ENCODE measurements at places on chromosomes 7 and 10. TPM values are rescaled to one million over a fixed set of nuclear protein-coding genes. Genes with fewer than 3 reads are reported as not detected.

- DNase-seq, result peak; percentile 58
Observed at GRCh38 chr7:102892631-102893278, 20.0 kb upstream of the LRRC17 start.

GRCh38 chr10:77868523-77868922 lies 58.0 kb downstream of the DLG5 start:
- DNase-seq, result no peak

DNA sequence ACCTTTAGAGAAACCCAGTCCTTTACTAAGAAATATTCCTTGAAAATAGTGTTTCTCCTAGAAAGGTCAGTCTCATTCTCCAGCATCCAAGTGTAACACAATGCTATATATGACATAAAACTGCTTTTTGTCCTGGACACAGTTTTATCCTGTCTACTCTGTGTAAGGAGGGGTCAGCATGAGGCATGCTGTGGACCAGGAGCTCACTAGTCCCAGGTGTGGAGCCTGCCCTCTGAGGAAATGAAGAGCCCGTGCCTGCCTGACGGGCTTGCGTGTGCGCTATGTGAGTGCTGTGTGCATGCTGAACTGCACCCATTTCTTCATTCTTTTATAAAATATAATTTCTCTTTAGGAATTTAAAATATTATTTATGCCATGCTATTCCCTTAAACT lies 182.8 kb upstream of the CDCA7L start:
- no peak for DNase-seq

DNA sequence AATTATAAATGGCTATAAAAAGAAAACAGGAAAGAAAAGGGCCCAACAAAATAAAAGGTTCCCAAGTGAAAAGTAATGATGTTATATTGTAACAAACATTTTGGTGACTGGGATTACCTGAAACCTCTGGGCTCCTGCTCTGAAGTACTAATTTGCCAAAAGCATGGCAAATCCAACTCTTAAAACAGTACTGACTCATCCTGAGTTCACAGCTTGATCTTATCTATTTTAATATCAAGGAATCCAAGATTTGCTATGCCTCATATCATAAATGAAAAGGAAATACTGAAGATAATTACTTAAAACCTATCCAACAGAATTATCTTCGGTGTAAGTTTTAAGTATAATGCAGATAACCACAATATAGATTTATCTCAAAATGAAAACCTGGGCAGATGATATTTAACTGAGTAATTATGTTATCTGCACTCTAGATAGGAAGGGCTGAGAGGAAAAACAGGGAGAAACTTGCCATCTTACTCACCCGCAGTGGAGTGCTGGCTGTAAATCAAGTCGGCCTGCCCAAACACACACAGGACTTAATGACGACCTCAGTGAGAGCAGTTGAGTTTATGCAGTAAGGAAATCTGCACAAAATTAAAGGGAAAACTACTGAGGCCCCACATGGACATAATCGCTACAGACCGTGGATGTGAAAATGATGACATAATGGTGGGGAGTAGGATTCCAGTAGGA lies 48.4 kb downstream of the MPP7 start:
- DNase-seq, result peak; percentile 23

DNA sequence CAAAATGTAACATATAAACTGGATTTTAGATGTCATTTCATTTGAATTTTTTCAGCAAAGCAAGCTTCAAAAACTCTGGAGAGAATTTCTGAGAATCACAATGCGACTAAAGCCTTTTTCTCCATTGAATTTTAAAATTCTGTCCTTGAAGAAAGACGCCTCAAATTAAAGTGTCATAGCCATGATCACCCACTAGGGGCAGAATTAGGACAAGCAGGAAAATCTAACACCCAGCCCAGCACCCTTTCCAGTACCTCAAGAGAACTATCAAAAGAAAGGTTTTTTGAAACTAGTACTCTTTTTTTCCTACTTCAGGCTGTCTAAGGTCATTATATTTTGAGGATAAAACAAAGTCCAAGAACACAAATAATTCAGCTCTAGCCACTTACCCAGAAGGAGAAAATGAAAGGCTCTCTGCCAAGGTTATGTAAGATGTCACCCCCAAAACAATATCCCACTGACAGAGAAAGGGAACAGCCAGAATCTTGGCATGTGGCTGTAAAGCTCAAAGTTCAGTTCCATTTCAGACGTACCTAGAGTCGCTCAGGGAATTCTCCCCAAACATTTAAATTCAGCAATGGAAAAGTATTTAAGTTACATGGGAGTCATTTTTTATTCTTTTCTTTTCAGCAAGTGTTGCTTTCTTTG lies 299.4 kb downstream of the SNX13 start:
- peak; percentile 33 for DNase-seq

DNA sequence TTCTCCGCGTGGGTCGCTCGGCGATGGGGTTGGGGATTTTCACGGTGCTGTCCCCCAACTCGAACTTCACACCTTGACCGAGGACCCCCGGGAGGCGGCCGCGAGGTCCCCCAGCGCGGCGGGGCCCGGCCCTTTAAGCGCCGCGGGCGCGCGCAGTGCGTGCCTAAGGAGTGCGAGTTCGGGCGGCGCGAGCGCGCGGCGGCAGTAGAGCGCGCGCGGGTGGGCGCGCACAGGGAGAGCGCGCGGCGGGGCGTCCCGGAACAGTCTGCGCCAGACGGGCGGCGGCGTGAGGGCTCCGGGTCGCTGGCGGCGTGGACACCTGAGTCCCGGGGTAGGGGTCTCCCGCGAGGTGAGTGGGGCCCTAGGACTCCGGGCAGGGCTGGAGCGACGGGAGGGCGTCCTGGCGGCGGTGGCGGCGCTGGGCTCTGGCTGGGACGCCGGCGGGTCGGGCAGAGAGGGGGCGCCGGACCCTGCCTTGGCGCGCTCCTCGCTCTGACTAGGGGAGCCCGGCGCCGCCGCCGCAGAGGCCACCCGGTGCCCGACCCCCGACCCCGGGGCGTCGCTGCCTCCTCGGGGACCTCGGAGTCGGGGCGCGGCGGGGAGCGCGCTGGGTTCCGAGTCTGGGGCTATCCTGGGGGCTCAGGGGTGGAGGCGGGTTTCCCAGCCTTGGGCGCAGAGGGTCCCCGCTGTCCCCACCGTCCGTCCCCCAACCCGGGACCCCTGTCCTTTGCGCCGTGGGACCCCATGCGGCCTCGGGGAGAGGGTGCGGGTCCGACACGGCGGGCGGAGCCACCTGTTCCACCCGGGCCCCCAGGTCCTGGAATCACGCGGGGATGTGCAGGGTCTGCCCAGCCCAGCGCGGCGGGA lies at the start of gene PROSER2:
PROSER2 (plus strand) TSS at position 235 of the 867 bp plus-strand sequence. CDS start 28,722 bp downstream, outside the sequence.
- peak; percentile 70 for DNase-seq

GRCh38 chr7:42745357-42746059 lies 166.4 kb downstream of the C7orf25 start:
- DNase-seq, result no peak

Gene SPACDR
- polyA plus RNA-seq, result 1.9 TPM

Gene LGI1
- polyA plus RNA-seq, result not detected
